Stimulated activated CD8-positive, alpha-beta memory T cell treated with anti-CD3 and anti-CD28 coated beads, Interleukin-4, amount 100 ng/mL, for 1 hour (primary cell): ENCODE measurements at places on chromosomes 5 and 9.
A peak's percentile ranks its signal among the peaks of the same experiment; 100 is the strongest.

GRCh38 chr5:10863763-10864383 is 102.8 kb upstream of the DAP start:
- DNase-seq, result peak; percentile 23

GRCh38 chr9:11144746-11145145 is 531.9 kb upstream of the PTPRD start:
- no peak for DNase-seq

- DNase-seq, result no peak
Measured at GRCh38 chr9:110440796-110441195, 103.1 kb upstream of the TXNDC8 start.

DNA sequence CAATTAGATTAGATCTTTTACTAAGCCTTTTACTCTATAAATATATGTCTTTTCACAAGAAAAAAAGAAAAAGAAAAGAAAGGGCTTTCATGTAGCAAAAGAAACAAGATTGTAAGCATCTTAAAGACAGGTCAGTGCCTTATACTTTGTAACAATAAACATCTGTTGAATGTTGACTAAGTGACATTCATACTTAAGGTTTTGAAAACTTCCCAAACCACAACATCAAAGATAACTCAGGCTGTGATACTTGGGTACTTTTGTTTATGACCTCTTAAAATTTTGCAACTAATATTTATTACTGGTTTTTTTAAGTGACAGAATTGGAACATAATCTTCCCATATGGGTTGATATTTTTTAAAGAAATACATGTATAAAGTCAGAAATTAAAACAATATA is 7.4 kb downstream of the GRAMD2B start:
- no peak for DNase-seq

DNA sequence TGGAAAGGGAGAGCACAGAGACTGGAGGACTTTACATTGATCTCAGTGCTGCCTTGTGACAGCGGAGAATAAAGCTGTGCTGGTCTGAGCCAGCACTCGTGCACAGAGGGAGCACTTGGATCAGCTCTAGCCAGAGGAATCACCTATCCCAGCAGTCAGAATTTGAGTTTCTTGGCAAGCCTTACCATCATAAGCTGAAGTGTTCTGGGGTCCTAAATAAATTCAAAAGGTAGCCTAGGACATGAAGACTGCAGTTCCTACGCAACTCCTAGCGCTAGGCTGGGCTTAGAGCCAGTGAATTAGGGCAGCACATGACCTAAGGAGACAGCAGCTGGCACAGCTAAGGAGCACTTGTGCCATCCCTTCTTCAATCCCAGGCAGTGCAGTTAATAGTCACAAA is 119.5 kb downstream of the HMHB1 start:
- DNase-seq, result no peak

- no peak for DNase-seq
Measured at GRCh38 chr5:38831909-38832308, 13.9 kb upstream of the OSMR start.

GRCh38 chr5:3107156-3107611 is 355.7 kb upstream of the IRX2 start:
- DNase-seq, result no peak

GRCh38 chr5:77031891-77032290 is 1.7 kb downstream of the AGGF1 start:
- DNase-seq, result no peak

DNA sequence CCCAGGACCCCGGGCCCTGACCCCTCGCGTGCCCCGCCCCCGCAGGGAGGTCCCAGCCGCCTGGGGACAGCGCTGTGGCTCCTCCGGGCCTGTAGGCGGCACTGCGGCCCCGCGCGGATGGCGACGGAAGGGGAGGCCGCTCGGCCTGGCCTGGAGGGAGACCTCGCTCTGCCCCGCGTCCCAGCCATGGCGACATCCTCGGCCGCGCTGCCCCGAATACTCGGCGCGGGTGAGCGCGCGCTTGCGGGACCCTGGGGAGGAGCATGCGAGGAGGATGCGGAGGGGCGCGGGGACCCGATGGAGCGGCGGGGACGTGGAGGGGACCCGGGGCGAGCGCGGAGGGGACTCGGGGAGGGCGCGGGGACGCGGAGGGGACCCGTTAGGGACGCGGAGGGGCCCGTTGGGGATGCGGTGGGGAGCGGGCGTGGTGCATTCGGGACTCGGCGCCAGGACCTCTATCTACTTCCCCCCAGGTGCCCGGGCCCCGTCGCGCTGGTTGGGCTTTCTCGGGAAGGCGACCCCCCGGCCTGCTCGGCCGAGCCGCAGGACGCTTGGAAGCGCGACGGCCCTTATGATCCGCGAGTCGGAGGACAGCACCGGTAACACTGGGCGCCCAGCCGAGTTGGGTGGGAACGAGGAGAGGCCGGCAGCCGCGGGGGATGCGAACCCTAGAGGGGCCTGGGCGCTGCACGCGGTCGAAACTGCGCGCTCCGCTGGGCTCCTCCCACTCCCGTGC is at the start of gene MRPS2:
Gene MRPS2 (plus strand): TSS at position 158 of the 736 bp plus-strand sequence. CDS start 29 bp downstream, at position 187.
- peak; percentile 75 for DNase-seq

DNA sequence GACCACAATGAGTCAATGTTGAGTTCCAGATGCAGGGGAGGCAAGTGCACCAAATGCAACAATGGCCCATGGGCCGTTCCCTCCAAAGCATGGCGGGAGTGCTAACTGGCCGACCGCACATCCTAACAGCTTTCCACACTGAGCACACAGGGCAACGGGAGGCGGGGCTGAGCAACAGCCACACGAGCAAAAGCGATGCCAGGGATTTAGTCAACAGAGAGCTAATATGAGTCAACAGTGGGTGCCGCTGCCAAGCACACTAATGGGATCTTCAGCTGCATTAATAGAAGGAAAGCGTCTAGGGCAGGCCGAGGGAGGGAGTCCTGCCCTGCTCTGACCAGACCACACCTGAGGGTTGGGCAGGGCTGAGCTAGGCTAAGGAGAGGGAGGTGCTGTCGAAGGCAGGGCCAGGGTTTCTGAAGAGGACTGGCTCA is 4.6 kb downstream of the EPB41L4B start:
- no peak for DNase-seq

DNA sequence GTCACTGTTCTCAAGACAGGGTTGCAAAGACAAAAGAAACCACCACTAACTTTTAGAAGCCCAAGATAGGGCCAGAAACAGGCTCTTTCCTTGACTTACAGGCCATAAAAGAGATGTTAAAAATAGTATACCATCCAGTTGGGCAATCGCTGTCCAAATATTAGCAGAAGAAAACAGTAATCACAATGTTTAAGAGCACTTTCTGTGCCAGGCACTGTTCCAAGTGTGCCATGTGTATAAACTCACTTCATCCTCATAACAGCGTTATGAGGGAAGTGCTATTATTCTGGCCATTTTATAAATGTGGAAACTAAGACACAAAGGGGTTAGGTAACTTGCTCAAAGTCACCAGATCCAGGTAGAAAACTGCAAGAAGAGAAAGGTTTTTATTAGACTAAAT is 111.7 kb downstream of the KCNN2 start:
- no peak for DNase-seq

- DNase-seq, result no peak
Measured at GRCh38 chr5:64690417-64691151, at the start of gene SHISAL2B. Gene SHISAL2B, plus strand, starts transcription at chr5:64690503. Its CDS starts 121 bp downstream, at chr5:64690624.

GRCh38 chr5:33479311-33479710 is 38.5 kb downstream of the TARS1 start:
- no peak for DNase-seq

GRCh38 chr9:96419691-96419969 is 1.5 kb upstream of the ZNF367 start:
- no peak for DNase-seq

DNA sequence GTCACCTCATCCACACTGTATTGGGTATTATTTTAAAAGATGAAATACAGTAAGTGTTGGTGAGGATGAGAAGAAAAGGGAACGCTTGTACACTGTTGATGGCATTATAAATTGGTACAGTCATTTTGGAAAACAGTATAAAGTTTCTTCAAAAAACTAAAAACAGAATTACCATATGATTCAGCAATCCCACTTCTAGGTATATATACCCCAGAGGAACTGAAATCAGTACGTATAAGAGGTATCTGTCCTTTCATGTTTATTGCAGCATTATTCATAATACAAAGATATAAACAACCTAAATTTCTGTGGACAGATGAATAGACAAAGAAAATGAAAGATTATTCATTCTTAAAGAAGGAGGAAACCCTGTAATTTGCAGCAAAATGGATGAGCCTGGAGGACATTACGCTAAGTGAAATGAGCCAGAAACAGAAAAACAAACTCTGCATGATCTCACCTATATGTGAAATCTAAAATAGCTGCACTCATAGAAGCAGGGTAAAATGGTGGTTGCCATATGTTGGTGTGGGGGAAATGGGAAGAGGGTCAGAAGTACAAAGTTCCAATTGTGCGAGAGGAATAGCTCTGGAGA is 191.6 kb downstream of the TRIM36 start:
- DNase-seq, result no peak

DNA sequence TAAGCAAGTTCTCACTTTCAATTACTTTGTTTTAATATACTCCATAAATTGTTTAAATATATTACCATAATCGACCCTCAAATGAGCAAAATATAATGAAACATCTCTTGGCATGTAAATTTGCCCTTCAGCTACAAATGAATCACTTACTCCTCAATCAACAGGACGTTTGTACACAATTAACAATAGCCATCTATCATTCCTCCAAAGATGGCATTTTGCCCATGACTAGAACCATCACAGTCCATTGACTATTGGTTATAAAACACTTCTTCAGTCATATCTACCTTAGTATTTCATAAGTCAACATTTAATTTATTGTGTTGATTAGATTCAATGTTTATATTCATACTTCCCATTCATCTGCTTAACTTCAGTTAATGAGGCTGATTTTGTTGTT is 127.2 kb downstream of the CTNND2 start:
- no peak for DNase-seq

- no peak for DNase-seq
Measured at GRCh38 chr5:100772548-100772947, 130.5 kb downstream of the ST8SIA4 start.

- no peak for DNase-seq
Measured at GRCh38 chr9:79769476-79770275, 197.9 kb downstream of the TLE4 start.

GRCh38 chr5:5316334-5316733 is 106.1 kb upstream of the ICE1 start:
- no peak for DNase-seq

- DNase-seq, result no peak
Measured at GRCh38 chr9:128634111-128634510, 22.5 kb downstream of the DYNC2I2 start.

GRCh38 chr9:88196142-88196790 is 58.0 kb upstream of the SPATA31C2 start:
- DNase-seq, result no peak

DNA sequence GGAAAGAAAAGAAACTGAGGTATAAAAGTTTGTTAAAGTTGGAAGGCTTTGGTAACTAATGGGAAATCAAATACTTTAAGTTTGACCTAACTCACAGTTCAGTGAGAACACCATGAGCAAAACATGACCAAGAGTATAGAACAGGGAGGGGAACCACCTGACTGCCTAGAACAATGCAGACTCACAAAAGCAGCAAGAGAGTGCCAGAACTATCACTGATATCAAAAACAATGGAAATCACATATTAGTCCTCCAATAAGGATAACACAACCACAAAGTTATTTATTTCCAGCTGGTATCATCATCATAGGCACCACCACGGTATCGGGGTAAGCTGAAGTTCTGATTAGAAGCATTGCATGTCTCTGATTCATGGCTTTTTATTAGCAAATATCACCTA is 77.5 kb downstream of the TRPM6 start:
- DNase-seq, result no peak

GRCh38 chr9:1002678-1003077 is 26.2 kb downstream of the DMRT3 start:
- no peak for DNase-seq

- no peak for DNase-seq
Measured at GRCh38 chr5:113495422-113495841, 7.2 kb upstream of the MCC start.

DNA sequence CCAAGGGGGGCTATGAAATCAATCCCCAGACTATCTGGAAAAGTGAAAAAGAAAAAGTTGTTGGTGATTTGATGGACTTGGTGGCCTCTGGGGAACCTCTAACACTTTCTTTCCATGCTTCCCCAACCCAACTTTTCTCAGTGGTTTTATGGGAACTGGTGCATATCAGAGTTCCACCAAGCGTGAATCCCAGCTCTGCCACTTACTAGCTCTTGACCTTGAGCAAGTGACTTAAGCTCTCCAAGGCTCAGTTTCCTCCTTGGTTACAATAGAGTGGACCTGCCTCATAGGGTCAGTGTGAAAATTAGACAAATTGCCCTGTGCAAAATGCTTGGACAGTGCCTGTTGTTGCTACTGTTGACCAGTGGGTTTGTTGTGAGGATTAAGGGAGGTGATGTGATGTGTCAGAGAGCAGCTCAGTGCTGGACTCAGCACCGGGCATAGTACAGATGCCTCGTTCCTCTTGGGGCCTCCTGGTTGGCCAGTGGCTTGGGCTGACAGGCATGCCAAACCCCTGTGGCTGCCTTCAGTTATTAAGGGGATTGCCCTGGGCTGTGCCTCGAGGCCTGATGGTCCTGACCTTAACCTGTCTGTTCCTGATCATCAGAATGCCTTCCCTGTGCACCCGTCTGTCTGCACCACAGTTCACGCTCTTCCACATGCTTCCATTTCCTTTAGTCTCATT is 49.3 kb downstream of the COL15A1 start:
- no peak for DNase-seq

- DNase-seq, result no peak
Measured at GRCh38 chr5:152606776-152607364, 201.8 kb upstream of the NMUR2 start.

DNA sequence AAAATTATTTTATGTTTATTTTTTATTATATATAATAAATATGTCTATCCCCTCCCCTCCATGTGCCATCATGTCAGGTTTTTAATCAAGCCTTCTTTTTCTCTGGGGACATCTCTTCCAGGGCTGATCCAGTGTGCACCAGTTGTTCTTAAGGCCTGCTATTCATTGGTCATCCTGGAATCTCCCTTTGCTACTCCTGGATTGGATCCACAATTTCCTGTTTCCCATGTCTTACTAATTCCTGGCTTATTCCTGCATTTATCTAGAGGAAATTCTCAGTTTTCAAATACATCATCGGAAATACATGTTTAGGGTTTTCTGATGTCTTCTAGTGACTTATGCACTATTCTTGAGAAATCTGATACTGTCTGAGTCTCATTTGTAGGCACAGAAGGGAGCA is 56.8 kb downstream of the ANGPTL2 start:
- no peak for DNase-seq

- no peak for DNase-seq
Measured at GRCh38 chr9:128365525-128365924, 5.6 kb upstream of the URM1 start.

DNA sequence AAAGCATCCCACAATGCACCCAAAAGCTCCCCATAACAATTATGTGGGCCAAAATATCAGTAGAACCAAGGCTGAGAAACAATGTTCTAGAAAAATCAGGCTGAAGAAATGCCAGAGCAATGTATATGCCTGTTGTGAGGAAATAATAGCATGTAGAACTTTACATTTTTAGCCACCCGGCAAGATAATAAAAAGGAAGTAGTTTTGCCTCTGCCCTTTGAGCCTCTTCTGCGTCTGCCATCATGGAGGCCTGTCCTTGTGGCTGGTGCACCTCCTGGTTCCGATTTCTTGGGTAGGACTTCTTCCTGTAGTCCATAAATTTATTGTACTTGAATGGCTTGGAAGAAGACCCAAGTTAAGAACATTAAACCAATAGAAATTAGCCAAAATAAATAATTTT is 38.9 kb upstream of the TNFAIP8 start:
- no peak for DNase-seq
